RCC 7860 (cell line): ENCODE measurements at places on chromosomes 5 and 9.

DNA sequence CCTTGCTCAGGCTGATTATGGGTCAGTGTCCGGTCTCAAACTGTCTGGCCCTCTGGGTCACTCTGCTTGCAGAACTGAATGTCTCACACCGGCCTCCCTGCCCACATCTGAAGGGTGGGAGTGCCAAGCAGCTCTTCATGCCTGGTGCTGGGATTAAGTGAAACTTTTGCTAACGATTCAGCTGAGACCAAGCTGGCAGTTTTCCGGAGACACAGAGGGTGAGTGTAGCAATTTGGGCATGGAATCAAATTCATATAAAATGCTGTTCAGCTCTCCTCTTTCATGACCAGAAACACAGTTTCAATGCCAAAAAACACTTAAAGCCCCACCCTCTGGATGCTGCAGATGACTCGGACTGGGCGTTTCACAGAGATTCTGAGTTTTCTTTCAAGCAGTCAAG lies 207.5 kb downstream of the NXNL2 start:
- no peak for DNase-seq

DNA sequence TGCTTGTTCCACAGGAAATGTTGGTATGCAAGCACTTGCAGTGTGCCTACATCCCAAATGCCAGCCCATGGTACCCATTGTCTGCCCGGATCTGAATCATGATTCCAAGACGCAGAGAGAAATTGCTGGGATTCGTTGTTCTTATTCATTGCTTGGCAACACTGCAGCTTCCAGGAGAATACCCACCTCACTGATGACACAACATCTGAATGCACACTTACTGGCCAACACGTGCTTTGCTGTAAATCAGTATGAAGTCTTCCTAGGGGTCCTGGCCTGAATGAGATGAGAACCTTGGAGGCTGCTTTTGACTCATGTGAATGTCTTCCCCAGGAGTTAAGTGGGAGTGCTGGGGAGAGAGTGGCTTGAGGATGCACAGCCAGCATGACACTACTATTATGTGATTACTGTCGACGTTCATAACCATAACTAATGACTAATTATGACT lies 11.6 kb downstream of the SRD5A1 start:
- no peak for DNase-seq

DNA sequence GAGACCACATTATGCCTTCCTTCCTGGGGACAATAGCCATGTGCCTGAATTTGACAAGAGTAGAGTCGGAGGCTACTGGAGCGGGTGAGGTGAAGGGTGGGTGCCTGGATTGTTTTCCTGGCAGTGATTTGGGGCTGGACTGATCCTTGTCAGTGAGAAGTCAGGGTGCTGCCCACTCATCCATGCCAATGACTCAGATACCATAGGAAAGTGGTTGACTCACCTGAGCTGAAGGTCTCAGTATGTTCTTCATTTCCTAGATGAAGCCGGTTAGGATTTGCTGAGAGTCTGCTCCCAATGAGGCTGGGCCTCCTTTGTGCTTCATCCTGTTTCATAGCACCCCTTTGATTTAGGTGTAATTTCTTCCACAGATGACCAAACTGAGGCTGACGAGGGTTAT lies 366.0 kb downstream of the KDM4C start:
- DNase-seq: peak; percentile 16

DNA sequence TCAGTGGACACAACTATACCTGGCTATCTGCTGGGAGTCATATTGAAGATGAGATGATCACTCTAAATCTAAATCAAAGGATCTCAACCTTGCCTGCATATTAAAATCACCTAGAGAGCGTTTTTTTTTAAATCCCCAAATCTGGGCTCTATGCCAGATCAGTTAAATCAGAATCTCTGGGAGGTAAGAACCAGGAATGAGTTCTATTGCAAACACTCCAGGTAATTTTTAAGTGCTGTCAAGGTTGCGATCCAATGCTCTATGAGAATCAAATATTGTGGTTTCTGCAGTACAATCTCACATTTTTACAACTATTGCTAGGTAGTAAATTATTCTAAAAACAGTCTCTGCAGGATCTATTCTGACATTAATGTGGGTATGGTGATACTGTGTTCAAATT lies 202.3 kb upstream of the OR13F1 start:
- no peak for DNase-seq

GRCh38 chr5:142797420-142797819 lies 27.2 kb downstream of the ARHGAP26 start:
- DNase-seq: no peak

DNA sequence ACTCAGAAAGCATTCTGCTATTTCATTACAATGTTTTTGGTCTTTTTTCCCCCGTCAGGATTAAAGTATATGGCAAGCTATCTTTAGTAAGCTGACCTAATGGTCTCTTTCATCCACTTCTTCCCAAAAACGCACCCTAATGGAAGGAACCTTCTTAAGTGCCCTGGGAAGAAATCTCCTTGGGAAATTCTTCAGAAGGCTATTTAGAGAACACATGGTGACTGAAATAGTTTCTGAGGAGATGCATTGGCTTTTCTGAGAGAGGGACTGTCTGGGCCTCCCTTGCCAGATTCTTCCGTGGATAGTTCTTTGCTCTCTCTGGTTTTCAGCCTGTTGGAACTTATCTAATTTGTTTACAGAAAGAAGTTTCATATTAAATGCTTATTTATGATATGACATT lies 524.1 kb upstream of the MEF2C start:
- DNase-seq: no peak

DNA sequence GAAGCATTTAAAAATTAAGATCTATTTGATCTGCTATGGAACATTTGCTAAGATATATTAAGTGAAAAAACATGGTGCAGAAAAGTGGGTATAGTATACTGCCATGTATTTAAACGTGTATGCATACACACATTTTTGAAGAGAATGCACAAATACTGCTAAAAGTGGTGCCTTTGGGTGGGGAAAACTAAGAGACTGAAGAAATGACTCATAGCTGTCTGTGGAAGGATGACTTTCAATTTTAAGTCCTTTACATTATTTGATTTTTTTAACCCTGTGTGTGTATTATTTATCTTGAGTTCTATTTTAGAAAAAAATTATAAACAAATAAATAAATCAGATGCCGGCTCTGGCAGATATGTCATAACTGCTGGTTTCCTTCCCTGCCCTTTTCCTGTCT lies 120.7 kb upstream of the SLIT3 start:
- DNase-seq: no peak

DNA sequence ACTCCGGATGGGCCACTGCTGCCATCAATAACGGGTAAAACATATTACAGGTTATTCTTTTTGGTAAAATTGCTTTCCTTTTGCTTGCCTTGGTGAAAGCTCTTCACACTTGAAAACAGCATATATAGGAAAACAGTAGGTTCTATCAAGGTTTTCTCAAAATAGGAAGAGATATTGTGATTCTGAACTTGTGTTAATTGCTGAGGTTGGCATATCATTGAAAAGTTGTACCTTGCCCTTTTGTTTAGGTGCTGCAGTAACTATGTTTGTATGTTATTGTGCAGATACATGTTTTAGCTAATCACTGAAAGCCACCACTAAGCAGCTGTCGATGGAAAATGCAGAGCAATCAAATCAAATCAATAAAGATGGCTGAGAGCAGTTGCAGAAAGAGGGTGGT lies 78.0 kb upstream of the C6 start:
- DNase-seq: no peak

DNA sequence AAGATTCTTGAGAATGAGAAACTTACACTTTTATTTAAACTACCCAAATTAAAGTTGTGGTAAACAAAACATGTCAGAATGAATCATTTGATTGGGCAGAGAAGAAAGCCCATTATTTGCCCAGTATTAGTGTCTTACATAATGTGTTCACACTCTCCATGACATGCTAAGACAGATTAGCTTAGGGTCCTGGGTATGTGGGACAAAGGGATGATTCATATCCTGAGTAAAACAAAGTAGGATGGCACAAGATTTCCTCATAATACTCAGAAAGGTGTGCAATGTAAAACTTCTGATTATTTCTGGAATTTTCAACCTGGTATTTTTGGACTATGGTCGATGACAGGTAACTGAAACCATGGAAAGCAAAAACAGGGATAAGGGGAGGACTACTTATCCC lies 183.9 kb upstream of the POU5F2 start:
- no peak for DNase-seq
